ENCODE measurements at places on chromosomes 2 and 18. TPM values are rescaled to one million over a fixed set of nuclear protein-coding genes. Genes with fewer than 3 reads are reported as not detected.

Gene SPAG16
- total RNA-seq: 6.3 TPM

Gene COL3A1
- 0.16 TPM for total RNA-seq

Gene APOB
- not detected for total RNA-seq

Gene TUBB8B
- total RNA-seq: not detected

Gene ADD2
- 21.1 TPM for total RNA-seq

Gene MOCOS
- total RNA-seq: 2.7 TPM

Gene SCN2A
- not detected for total RNA-seq

Gene DES
- not detected for total RNA-seq

Gene CARF
- 0.88 TPM for total RNA-seq

Gene DSG4
- total RNA-seq: not detected

Gene IL1RL2
- not detected for total RNA-seq

Gene GAL3ST2
- total RNA-seq: 0.36 TPM

Gene TBR1
- 0.09 TPM for total RNA-seq

Gene CTLA4
- total RNA-seq: not detected

Gene CDK15
- total RNA-seq: not detected

Gene CCDC121
- total RNA-seq: 2.4 TPM

Gene DIPK1C
- not detected for total RNA-seq

Gene COL4A4
- 1.0 TPM for total RNA-seq

Gene LYPD6
- total RNA-seq: 0.07 TPM

Gene EVX2
- total RNA-seq: 0.02 TPM

Gene TPGS2
- total RNA-seq: 92.7 TPM

Gene DNAJC5G
- not detected for total RNA-seq

Gene PSD4
- total RNA-seq: 12.1 TPM

Gene PIEZO2
- 0.64 TPM for total RNA-seq

Gene TCF7L1
- 10.3 TPM for total RNA-seq

Gene LAMA3
- 38.4 TPM for total RNA-seq

Gene ZNF385B
- not detected for total RNA-seq

Gene PROC
- total RNA-seq: 3.7 TPM

Gene C2orf80
- total RNA-seq: not detected

Gene ZCCHC2
- 9.6 TPM for total RNA-seq

Gene OBSL1
- 24.0 TPM for total RNA-seq
